Stomach (tissue), 19 donors: ENCODE measurements at places on chromosomes 1 and 21. TPM values are rescaled to one million over a fixed set of nuclear protein-coding genes. Genes with fewer than 3 reads are reported as not detected.

The OR2L5 gene
- total RNA-seq = not detected

The KCNK2 gene
- total RNA-seq = not detected

The SPRR2G gene
- not detected for total RNA-seq

The MANEAL gene
- 5.8 TPM for total RNA-seq

- DNase-seq = no peak
- no peaks in the 10 kb centered on the region for H3K36me3 ChIP-seq
- no peaks in the 10 kb centered on the region for H3K27me3 ChIP-seq
- no peak overlapping the region for H3K4me3 ChIP-seq
- H3K4me1 ChIP-seq = peaks cover 6% of the 10 kb centered on the region
- no peak overlapping the region for H3K27ac ChIP-seq
These were observed 25.2 kb downstream of the NKAIN1 start for GRCh38 chr1:31214316-31215064.

DNA sequence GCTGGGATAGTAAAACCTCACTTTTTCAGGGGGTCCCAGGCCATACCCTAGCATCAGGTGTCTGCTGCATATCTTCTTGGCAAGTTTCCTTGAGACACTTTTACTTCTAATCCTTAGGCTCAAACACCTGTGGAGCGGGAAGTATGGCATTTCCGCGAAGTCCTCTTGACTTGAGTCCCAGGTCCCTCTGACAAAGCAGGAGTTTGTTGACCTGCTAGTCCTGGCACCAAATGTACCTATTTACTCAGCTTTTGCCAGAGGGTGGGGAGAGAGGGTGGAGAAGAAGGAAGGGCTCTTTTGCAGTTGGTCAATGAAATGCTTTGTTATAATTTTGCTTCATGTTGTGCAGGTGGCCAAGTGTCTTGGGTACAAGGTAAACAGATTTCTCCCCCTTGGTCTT, 59.7 kb downstream of the CLIC6 start:
- peaks cover 48% of the 10 kb centered on the region for H3K4me1 ChIP-seq
- no peak overlapping the region for H3K4me3 ChIP-seq
- H3K36me3 ChIP-seq = no peaks in the 10 kb centered on the region
- DNase-seq = peak; percentile 80
- peak overlapping the region; percentile 68 for H3K27ac ChIP-seq
- H3K27me3 ChIP-seq = no peaks in the 10 kb centered on the region
